H9 (cell line): ENCODE measurements at places on chromosomes 6 and 20.

DNA sequence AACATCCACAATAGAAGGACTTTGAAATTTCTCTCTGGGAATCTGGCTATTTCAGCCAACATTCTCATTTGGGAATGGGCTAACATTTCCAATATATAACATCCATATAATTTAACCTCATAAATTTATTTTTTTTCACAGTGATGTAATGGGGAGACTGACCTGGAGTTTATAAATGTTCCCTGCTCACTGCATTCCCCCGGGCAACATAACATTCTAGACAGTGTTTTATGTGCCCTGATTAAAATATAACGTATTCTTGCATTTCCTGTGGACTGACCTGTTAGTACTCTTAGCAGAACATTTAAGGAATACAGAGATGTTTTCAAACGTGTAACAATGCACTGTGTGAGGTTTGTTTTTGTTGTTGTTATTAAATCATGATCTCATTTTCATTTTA, 20.9 kb downstream of the TSHZ2 start:
- no peak for DNase-seq

DNA sequence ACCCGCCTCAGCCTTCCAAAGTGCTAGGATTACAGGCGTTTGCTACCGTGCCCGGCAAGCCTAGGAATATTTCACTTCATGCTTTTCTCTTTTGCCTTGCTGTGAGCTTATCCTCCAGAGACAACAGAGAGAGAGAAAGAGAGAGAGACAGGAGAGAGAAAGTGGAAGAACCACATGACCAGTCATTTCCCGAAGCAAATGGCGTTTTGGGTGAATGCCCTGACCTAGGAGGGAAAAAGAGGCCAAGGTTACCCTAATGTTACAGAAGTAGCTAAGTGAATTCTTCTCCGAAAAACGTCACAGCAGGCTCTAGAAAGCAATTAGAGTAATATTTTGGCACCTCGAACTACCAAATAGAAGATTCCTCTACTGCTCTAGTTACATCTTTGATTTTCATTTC, 9.1 kb downstream of the SGK1 start:
- no peak for DNase-seq

DNA sequence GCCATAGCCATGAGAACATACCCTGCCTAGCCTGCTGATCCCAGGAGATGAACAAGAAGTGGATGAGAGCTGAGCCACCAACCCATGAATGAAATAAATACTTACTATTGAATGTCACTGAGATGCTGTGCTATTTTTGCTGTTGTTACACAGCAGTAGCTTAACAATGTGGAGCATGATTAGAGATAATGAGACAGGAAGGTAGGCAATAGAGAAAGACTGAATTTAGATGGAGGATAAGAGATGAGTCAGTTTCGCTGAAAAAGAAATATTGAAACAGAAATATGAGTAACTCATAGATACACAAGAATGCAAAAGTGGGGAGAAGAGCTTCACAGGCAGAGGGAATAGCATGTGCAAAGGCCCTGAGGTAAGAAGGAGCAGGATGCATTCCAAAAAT, 94.9 kb upstream of the TOP1 start:
- DNase-seq, result no peak

GRCh38 chr6:44621846-44622245, 234.3 kb downstream of the CDC5L start:
- no peak for DNase-seq

DNA sequence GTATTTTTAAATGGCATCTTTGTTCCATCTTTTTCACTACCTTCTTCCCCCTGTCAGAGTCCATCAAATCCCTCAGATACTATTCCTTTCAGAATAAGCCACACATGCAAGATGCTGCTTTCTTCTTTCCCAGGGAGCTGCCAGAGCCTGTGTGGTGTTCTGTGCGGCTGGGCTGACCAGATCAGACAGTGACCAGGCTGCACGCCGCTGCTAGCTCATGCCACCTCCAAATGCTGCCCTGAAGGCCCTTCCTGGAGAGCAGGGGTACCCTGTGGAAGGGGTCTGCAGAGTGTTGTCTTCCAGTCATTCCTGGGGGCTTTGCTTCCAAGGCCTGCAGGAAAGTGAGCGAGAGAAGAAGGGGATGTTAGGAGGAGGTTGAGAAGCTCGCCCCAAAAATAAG, 179.1 kb upstream of the SUPT3H start:
- no peak for DNase-seq
